ENCODE measurements at places on chromosomes 13 and 19. TPM values are rescaled to one million over a fixed set of nuclear protein-coding genes. Genes with fewer than 3 reads are reported as not detected.
A peak's percentile ranks its signal among the peaks of the same experiment; 100 is the strongest.

The ZNF529 gene
- 8.3 TPM for total RNA-seq

DNA sequence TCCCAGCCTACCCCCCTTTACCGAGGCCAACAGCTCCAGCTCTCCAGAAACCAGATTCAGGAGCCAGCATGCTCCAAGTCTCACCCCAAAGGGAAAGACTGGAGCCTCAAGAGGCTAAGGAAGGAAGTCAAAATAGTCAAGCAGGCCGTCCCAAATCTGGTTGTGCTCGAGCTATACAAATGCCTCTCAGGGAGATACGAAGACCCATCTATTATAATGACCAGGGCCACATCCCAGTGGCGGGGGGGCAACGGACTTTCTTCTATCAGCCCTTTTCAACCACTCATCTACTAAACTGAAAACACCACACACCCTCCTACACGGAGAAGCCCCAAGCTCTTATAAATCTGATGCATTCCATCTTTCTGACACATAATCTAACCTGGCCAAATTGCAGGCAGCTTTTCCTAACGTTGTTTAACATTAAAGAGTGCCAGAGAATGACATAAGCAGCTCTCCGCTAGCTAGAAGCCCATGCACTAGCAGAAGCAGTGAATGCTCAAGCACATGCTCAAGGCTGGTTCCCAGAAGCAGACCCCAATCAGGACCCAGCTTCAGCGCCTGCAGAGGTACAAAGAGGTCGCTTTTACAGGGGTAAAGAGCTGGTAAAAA, 104.6 kb upstream of the ZNF98 start:
- H3K36me3 ChIP-seq = no peaks in the 10 kb centered on the region
- H3K27me3 ChIP-seq = no peaks in the 10 kb centered on the region
- H3K27ac ChIP-seq = peak overlapping the region; percentile 40
- peak overlapping the region; percentile 1 for H3K4me3 ChIP-seq
- DNase-seq = no peak
- no peaks in the 10 kb centered on the region for H3K4me1 ChIP-seq

GRCh38 chr13:37102896-37103295, 2.6 kb downstream of the CSNK1A1L start:
- no peak overlapping the region for H3K27ac ChIP-seq
- no peaks in the 10 kb centered on the region for H3K4me1 ChIP-seq
- H3K4me3 ChIP-seq = no peak overlapping the region
- no peaks in the 10 kb centered on the region for H3K27me3 ChIP-seq
- DNase-seq = no peak
- no peaks in the 10 kb centered on the region for H3K36me3 ChIP-seq

- H3K27ac ChIP-seq = peak overlapping the region; percentile 63
- peak overlapping the region; percentile 21 for H3K4me3 ChIP-seq
- H3K4me1 ChIP-seq = no peaks in the 10 kb centered on the region
- DNase-seq = no peak
These were observed 57.1 kb downstream of the IER2 start for GRCh38 chr19:13207237-13207845.

DNA sequence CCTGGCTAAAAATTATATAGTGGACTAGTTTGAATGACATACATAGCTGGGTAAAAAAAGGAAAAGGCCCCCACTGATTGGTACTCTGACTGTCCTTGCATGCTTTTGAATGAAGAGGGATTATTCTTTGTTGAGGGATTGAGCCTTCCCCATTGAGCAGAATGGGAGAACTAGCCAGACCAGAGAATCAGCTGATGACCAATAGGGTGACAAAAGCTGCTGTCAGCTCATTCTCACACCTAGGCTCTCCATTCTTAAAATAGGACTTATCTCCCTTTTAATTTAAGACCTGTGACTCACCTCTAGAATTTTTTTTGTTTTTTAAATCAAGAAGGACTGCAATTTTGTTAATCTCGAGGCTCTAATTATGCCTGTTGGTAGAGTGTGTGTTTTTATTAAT, 79.3 kb downstream of the CRYL1 start:
- no peak overlapping the region for H3K4me3 ChIP-seq
- peaks cover 4% of the 10 kb centered on the region for H3K4me1 ChIP-seq
- no peak for DNase-seq
